ENCODE measurements at places on chromosomes 12 and 14. TPM values are rescaled to one million over a fixed set of nuclear protein-coding genes. Genes with fewer than 3 reads are reported as not detected.

Gene GPR162
- total RNA-seq, result 5.3 TPM

GRCh38 chr12:124720004-124720680 lies 143.5 kb downstream of the SCARB1 start:
- peak; percentile 88 for DNase-seq

Gene HOXC4
- not detected for total RNA-seq

- no peak for DNase-seq
Measured at GRCh38 chr12:46487567-46488131, 115.1 kb upstream of the SLC38A2 start.

Gene STYK1
- 0.12 TPM for total RNA-seq

Gene RNASE3
- not detected for total RNA-seq

Gene KRT8
- total RNA-seq, result 407 TPM

DNA sequence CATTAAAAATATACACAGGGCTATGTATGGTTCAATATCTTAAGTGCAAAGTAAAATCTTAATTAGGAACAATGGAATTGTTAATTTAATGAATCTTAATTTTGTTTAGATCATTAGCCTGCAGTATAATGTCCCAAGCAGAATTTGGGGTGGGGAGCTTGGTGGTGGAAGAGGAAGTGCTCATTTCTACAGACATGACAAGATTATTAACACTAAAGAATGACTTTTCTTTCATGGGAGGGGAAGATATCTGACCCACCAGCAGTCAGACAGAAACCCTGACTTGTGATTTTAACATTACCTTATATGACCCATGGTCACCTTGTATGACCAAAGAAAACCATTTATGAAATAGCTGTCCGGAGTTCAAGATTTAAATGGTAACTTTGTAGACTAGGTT lies 41.3 kb upstream of the HIF1A start:
- DNase-seq, result no peak

Gene SLC4A8
- 14.4 TPM for total RNA-seq

Gene ST8SIA1
- total RNA-seq, result 0.34 TPM

- no peak for DNase-seq
Measured at GRCh38 chr12:77947746-77948145, 117.1 kb downstream of the NAV3 start.

Gene ING4
- total RNA-seq, result 23.7 TPM

- DNase-seq, result no peak
Measured at GRCh38 chr12:83807871-83808270, 1104.7 kb downstream of the SLC6A15 start.

Gene GPR132
- total RNA-seq, result 0.19 TPM

DNA sequence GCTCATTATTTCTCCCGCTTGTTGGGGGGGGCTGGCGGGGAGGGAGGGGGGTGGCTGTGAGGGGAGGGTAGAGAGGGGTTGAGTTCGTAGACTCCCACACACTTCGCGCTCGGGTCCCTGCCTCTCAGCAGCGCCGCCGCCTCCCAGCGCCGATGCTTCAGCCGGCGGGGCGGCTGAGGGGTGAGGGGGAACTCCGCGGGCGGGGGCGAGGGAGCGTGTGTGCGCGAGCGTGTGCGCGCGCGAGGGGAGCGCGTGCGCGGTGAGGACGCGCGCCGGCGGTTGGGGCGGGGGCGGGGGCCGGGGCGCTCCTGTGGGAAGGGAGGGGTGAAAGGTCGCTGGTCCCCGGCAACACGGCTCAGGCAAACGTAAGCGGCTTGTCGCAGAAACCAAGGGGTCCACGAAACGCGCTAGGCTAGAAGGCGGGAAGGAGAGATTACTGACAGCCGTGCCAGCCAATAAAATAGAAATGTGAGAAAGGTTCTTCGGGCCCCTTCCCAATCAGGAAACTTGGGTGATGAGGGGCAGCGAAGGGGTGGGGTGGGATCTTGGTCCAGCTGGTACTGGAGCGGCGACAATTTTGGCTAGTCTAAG lies 343 bp upstream of the NOVA1 start:
- no peak for DNase-seq

DNA sequence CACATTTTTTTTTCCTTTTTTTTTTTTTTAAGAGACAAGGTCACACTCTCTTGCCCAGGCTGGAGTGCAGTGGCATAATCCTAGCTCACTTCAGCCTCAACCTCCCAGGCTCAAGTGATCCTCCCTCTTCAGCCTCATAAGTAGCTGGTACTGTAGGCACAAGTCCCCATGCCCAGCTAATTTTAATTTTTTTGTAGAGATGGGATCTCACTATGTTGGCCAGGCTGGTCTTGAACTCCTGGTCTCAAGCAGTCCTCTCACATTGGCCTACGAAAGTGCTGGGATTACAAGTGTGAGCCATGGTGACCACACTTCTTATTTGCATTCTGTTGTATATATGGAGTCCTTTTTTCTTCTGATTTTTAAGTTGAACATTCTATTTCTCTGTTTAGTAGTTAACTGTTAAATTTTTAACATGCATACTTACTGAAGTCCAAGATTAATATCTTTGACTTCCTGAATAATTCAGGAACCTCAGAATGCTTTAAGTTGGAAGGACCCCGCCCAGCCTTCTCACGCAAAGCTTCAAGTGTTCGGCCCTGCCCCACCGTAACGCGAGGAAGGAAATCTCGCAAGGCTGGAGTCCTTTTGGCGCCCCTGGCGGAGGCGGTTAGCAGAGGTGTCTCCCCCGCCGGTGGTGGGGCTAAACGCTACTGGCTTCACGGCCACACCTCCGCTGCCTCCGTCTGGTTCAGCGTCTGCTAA lies 21.6 kb downstream of the SPATS2 start:
- no peak for DNase-seq

Gene BHLHE41
- 0.41 TPM for total RNA-seq

DNA sequence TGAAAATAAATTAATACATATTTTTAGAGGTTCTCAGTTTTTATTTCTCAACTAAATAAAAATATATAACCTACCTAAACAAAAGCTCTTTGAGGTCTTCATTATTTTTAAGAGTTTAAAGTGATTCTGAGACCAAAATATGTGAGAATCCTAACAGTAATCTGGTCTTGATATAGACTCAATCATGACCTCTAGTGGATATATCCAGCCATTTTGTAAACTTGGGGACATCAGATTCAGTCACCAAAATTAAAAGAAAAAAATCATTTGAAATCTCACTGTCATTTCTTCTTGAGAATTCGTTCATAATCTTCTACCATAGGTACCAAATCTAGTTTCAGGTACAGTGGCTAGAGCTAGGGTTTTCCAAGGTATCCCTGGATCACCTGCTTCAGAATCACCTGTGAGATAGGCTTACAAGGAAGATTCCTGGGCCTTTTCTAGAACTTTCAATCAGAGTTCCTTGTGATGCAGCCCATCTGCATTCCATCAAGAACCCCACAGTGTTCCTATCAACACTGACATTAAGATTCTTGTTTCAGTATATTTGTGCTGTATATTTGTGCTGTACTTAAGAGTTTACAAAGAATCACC lies 214.9 kb downstream of the ADAMTS20 start:
- DNase-seq, result peak; percentile 8

Gene OR4K13
- not detected for total RNA-seq

Gene VAMP1
- total RNA-seq, result 3.2 TPM

GRCh38 chr12:115439008-115439601 lies 755.1 kb upstream of the TBX3 start:
- DNase-seq, result no peak

Gene PZP
- not detected for total RNA-seq

GRCh38 chr12:1591034-1591433 lies 3.3 kb downstream of the FBXL14 start:
- DNase-seq, result no peak

GRCh38 chr12:22994316-22994675 lies 369.3 kb downstream of the ETNK1 start:
- no peak for DNase-seq

Gene CBLN3
- total RNA-seq, result not detected

DNA sequence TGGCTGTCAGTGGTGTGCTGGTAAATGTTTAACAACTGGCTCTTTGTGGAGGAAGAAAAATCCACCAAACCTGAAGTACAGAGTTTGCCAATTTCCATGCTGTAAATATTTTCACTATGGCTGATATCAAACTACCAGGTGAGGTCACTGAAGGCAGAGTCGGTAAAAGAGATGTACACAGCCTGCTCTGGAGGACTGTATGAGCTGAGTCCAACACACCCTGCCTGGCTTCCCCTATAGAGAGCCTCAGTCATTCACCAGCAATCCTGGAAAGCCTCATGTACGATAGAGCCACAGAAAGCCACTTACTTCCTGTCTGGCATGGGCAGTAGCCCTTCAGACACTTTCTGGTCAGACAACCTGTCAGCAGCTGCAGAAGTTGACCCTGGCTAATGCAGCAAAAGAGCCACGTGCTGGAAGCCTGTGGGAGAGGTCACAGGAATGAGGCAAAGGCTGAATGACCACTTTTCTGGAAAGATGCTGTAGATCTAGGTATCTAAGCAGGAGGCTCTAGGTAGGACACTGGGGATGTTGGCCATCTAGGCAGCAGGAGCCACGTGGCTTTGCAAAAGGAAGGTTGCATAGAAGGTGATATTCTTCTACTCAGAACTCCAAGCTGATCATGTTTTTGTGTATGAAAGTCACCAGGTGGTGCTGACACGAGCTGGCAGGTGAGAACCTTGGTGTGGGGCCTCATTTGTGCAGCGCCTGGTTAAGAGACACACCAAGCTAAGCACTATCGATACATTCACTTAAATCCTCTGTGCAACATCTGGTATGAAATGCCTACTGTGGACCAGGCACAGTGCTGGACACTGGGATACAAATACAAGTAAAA lies 553.9 kb downstream of the VRK1 start:
- DNase-seq, result no peak

DNA sequence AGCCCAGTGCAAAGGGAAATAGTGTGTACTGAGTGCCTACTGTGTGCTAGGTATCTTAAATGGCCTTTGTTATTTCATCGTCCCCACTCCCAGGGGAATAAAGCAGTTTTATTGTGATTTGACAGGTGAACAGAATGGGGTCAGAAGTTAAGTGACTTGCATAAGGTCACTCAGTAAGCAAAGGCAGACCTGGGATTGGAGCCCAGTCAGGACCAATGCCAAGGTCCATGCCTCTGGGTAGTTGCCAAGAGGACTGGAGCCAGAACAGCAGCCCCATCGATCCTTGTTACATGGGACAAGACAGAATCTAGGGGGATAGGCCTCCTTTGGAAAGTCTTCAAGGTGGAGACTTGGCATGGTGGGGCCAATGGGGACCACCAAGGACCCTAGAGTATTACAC lies 227.4 kb upstream of the PWP1 start:
- DNase-seq, result no peak

Gene SFSWAP
- total RNA-seq, result 21.9 TPM

Gene DENND5B
- total RNA-seq, result 19.8 TPM

Gene RDH16
- not detected for total RNA-seq

DNA sequence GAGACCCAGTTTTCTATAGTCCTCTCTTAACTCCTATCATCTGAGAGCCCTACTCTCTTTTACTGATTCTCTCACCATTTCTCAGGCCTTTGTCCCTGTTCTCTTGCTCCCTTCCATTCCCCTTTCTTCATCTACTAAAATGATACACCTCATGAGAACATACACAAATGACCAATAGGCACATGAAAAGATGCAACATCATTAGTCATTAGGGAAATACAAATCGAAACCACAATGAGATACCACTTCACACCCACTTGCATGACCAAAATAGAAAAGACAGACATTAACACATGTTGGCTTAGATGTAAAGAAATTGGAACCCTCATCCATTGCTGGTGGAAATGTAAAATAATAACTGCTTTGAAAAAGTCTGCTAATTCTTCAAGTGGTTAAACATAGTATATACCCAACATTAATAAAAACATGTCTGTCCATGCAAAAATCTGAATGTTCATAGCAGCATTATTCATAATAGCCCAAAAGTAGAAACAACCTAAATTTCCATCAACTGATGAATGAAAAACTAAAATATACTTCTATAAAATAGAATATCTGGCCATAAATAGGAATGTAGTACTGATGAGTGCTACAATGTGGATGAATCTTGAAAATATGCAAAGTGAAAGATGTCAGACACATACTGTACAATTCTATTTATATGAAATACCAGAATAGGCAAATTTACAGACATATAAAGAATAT lies 66.0 kb downstream of the DENND5B start:
- peak; percentile 45 for DNase-seq

Gene SIRT4
- total RNA-seq, result 1.4 TPM

DNA sequence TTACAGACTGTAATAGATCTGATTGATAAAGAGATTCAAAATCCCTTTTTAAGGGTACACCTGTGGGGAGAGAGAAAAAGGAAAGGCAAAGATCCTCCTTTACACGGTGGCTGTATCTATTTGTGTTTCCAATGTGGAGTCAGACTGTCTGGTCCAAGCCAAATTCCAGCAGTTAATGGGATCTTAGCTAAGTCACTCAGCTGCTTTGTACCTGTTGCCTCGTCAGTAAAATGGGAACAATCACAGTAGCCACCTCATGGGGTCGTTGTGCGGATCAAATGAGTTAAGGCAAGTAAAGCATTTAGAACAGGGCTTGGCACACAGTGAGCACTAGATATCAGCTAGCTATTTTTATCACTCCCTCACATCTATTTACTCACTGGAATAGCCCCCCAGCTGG lies 46.9 kb downstream of the EFCAB11 start:
- DNase-seq, result no peak

Gene WIF1
- not detected for total RNA-seq

DNA sequence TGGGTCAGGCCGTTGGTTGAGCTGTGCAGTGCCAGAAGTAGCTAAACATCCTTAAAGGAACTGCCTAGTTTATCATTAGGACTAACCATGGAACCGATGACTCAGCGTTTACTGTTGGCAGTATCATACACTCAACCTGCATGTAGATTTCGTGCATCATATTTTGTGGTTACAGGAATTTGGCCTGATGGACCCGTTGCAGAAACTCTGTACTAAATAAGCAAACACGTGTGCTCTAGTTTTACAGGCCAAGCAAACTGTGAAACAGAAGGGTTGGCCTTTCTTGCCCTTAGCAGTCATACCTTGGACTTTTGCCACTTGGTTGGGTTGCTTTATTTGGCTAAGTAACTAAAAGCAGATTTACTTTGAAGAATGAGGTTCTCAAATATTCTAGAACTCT lies 35.6 kb downstream of the DGLUCY start:
- peak; percentile 87 for DNase-seq

- DNase-seq, result no peak
Measured at GRCh38 chr14:100393906-100394732, 71.0 kb downstream of the SLC25A47 start.

Gene PAPLN
- 0.57 TPM for total RNA-seq

GRCh38 chr12:50088577-50089335 lies 3.6 kb downstream of the SMARCD1 start:
- peak; percentile 53 for DNase-seq

DNA sequence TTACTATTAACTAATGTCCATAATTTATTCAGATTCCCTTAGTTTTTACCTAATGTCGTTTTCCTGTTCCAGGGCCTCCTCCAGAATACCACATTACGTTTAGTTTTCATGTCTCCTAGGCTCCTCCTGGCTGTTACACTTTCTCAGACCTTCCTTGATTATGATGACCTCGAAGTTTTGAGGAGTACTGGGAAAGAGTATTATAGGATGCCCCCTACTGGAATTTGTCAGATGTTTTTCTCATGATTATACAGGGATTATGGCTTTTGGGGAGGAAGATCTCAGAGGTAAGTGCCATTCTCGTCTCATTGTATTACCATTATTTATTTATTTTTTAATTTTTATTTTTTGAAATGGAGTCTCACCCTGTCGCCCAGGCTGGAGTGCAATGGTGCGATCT lies 17.7 kb upstream of the C1S start:
- peak; percentile 34 for DNase-seq
